ENCODE measurements at places on chromosomes 13 and 19.

DNA sequence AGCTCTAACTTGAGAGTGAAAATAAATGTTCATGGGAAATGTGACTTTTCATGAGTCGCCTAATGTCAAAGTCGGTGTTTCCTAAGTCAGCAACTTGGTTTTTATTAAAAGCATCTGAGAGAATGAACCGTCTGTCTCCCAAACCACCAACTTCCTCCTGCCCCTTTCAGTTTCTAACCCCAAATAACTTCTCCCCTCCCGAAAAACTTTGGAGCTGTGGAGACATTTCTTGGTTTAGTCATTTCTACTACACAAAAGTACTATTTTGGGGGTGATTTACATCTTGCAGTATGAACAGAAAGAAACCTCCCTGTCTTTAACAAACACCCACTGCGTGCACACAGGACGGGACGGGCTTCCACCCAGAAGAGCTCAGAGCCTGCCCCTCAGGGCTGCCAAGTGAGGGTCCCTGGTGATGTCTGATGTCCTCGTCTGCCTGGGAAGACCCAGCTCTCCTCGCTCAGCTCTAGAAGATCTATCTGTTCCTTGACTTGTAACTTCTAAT is 65.0 kb downstream of the RASA3 start:
- DNase-seq: no peak

DNA sequence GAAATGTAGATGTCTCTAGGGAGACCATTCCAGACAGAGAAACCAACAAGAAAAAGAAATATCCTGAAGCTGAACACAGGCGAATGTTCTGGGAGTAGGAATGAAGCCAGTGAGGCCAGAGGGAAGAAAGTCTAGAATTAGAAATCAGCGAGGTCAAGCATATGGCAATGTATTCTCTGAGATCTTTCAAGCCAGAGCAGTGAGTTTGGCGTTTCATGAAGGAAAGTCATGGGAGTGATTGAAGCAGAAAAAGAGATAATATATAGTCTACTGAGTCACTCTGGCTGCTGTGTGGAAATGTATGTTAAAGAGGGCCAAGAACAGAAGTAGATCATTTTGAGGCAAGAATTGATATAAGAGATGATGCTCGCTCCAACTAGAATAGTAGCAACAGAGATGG is 576.0 kb downstream of the PCDH17 start:
- no peak for DNase-seq

GRCh38 chr19:23800271-23800670 is 41.6 kb upstream of the ZNF681 start:
- no peak for DNase-seq

GRCh38 chr13:43830497-43830881 is 43.7 kb upstream of the ENOX1 start:
- no peak for DNase-seq

DNA sequence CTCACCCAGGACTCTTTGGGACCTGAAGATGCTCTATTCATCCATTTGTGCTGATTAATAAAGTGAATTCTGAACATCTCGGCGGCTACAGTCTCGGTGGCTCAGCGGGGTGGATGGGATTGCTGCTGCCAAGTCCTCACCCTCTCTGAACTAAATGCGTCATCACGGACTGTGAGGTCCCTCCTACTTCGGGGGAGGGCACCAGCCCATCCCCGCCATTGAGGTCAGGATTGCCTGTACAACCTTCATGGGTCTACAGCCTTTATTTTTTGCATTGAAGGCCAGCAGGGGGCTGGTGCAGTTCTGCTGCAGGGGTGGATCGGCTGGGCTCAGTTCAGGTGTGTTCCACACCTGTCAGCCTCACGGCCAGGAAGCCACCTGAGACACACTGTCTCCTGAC is 181.8 kb downstream of the COL4A1 start:
- no peak for DNase-seq

GRCh38 chr19:54207983-54208783 is 7.5 kb downstream of the RPS9 start:
- DNase-seq: peak; percentile 71

DNA sequence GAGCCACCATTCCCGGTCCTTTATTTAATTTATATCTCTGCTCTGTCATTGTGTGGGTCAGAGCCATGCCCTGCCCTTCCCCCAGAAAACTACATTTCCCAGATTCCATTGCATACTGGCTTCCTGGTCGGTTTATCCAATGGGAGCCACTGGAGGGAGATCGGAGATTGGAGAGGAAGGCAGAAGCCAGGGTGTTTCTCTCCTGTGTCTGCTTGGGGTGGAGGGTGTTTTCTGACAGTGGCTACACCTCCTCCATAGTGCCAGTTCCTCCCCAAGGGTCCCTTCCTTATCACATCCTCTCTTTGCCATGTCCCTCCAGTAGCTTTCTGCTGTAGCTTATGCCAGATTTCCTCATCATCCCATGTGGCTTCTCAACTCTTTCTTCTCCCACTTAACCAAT is 19.0 kb downstream of the OLFM2 start:
- DNase-seq: peak; percentile 48

GRCh38 chr19:50431343-50432220 is 1.1 kb upstream of the MYBPC2 start:
- DNase-seq: peak; percentile 82

DNA sequence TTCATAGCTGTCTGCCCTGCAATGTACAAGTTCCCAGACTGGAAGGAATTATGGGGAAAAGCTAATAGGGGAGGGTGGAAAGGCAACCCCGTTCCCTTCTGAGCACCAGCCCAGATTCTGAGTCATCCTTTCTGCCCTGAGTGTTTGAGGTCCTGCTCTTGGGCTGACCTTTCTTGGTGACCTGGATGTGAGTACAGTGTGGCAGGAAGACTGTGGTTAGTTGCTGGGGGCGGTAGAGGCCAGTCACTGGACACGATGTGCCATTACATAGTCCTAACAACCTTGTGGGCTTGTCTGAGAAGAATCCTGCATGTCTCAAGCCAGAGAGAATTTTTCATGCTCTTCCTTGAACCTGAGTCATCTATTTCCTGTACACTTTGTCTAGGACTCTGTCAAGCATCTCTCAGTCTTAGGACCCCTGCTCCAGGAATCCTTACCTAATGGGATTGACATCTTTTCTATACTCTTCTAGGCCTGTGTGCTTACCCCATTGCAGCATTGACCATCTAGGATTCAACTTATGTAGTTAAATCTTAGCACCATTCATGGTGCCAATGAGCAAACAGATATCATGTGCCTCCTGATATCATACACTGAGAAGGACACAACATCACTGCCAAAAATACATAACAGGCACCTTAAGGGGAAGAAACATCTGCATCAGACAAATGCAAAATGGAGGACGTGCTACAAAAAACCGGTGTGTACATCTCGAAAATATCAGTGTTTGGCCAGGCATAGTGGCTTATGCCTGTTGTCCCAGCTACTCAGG is 8.1 kb upstream of the ANGPTL4 start:
- DNase-seq: peak; percentile 57

DNA sequence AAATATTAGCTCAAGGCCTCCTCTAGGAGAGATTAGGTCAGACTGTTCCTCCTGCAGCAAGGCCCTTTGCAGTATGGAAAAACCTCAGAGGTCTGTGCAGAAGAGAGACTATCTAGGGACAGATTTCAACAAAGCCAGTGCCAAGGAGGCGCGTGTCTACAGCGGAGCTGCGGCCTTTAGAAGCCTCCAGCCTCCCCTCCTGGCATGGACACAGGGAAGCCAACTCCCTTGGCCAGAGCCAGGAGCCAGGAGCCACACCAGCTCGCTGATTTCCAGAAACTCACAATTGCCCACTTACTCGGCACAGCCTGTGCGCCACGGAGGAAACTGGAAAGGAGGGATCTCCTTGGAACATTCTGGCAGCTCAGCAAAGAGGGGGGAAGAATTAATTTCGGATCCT is 63.4 kb downstream of the INSR start:
- DNase-seq: no peak

- DNase-seq: no peak
These were observed 14.3 kb upstream of the ZNF667 start for GRCh38 chr19:56491399-56491798.
